CD14-positive monocyte (primary cell): ENCODE measurements at places on chromosomes 2 and 18. TPM values are rescaled to one million over a fixed set of nuclear protein-coding genes. Genes with fewer than 3 reads are reported as not detected.

The METAP1D gene
- polyA plus RNA-seq: 0.37 TPM

The CACNB4 gene
- polyA plus RNA-seq: 0.44 TPM

The IL36B gene
- polyA plus RNA-seq: not detected

The DSG2 gene
- polyA plus RNA-seq: not detected

The IL1RL2 gene
- polyA plus RNA-seq: 0.10 and 1.5 TPM in 2 replicates

The PID1 gene
- polyA plus RNA-seq: 117 TPM

The PRKCE gene
- polyA plus RNA-seq: 1.3 TPM

The UGT1A10 gene
- polyA plus RNA-seq: not detected

The UGT1A4 gene
- not detected for polyA plus RNA-seq

The TMEM182 gene
- polyA plus RNA-seq: 0.23 and 0.28 TPM in 2 replicates

The UGT1A3 gene
- not detected for polyA plus RNA-seq

- DNase-seq: no peak
Observed at GRCh38 chr2:118643294-118643693, 204.2 kb downstream of the EN1 start.

- DNase-seq: no peak
Observed at GRCh38 chr2:200452377-200452776, 57.5 kb downstream of the KCTD18 start.

DNA sequence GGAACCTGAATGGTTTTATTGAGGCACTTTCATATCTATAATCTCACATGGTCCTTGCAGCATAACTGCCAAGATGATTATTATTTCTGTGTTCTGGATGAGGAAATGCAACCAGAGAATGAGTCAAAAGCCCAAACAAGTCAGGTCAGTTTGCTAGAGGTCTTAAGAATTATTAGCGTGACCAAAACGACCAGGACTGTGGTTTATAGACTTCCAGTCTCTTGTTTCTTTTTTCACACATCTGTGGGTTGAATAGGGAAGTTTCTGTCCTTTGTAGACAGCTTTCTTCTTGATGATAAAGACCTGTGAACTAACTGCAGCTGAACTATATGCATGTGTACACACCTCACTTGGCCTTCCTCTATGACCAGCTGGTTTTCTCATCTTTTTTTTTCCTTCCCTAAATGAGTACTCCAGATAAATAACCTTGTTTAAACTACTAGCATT, 13.9 kb downstream of the ADAM23 start:
- DNase-seq: no peak

DNA sequence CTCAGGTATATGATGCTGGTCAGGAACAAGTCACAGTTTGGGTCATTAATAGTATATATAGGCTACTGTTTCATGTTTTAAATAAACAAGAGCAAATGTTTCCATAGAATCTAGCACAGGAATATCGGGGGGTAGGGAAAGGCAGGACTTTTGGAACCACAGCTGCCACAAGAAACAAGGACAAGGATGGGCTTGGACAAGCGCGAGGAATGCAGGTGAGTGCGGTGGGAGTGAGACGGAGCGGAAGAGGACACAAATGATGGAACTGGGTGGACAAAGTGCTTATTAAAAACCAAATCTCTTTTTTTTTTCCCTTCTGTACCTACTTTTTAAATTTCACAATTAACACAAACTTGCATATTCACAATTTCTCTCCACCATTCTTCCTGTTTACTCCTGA, 49.1 kb downstream of the SNORC start:
- no peak for DNase-seq

DNA sequence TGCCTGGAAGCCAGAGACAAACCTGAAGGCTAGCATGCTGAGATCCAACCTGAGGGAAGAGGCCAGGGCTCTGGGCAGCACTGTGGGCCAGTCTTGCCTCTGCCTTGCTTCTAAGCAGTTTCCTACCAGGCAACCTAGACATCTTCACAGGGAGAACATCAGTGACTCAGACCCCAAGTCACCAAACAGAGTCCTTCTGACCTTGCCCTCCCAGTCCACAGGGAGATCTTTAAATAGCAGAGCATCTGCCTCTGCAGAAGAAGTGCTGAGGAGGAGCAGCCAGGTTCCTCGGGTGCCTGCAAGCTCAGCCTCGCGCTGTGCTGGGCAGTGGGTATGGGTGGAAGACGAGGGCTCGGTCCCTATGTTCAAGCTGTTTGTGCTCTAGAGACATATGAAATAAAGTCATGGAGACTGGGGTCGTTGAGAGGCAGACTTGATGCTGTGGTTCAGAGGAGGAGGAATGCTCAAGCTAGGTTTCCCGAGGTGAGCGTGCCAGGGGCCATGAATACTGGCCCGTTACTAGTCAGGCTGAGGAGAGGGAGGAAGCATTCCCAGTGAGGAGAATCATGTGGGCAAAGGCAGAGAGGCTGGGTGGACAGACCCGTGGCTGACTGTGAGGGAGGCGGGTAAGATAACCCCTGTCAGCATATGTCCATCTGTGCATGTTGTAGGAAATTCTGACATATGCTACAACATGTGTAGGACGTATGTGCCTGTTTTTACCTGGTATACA, 66.5 kb downstream of the BOLA3 start:
- DNase-seq: no peak

DNA sequence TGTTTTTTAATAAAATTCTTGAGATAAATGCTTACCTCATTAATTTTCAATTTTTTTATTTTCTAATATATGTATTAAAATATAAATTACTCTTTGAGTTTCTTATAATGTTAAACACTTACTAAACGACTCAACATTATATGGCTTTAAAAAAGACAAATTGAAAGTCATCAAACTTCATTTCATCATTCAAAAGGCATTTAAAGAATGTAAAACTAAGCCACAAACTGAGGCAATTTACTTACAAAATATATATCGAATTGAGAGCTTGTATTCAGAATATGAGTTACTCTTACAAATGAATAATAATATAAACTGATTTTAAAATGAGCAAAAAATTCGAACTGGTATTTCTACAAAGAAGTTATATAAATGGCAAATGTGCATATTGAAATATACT, 1262.2 kb upstream of the PIK3C3 start:
- DNase-seq: no peak

DNA sequence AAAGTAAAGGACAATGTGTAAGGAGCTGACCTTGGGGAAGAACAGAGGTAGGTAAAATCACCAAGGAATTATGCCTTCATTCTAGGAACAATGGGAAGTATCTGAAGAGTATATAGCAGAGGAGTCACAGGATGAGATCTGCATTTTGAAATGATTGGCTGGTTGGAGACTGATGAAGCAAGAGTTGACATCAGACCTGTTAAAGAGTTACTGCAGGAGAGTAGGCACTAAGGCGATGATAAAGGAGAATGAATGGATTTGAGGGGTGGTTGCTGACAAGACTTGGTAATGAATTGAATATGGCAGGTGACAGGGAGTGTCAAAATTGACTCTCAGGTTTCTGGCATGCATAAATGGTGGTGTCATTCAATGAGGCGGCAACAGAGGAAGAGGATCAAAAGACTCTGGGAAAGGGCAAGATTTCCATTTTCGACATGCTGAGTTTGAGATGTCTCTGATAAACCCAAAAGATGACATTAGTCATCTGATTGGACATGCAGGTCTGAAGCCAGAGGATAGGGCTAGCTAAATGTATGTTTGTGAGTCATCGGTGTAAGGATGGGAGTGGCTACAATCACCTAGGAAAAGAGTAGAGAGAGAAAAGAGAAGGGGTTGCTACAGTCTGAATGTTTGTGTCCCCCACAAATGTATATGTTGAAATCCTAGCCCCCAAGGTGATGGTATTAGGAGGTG, 236.5 kb downstream of the DYM start:
- DNase-seq: peak; percentile 15

- DNase-seq: no peak
Observed at GRCh38 chr2:232607011-232607410, 26.4 kb upstream of the EFHD1 start.

DNA sequence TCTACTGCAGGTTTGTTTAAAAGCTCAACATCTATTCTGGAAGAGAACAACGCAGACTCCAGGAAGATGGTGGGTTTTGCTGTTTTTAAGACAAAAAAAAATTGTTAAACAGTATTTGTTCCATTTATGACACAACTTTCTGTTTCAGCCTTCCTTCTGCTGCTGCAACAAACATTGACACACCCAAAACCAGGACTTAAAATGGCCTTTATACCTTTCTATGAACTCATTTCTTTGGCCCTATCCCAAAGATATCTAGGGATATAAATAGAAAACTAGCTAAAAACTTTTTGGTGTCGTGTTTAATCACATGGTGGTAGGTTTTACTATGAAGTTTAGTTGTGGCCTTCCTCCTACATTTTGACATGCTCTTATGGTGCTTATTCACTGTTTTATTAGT, 964 bp upstream of the GALNT3 start:
- DNase-seq: peak; percentile 23

- DNase-seq: no peak
Observed at GRCh38 chr2:177318613-177319012, 54.1 kb upstream of the NFE2L2 start.

- no peak for DNase-seq
Observed at GRCh38 chr18:45116116-45116515, 435.4 kb downstream of the SETBP1 start.

GRCh38 chr2:171531836-171532450, 9.7 kb downstream of the CYBRD1 start:
- no peak for DNase-seq

DNA sequence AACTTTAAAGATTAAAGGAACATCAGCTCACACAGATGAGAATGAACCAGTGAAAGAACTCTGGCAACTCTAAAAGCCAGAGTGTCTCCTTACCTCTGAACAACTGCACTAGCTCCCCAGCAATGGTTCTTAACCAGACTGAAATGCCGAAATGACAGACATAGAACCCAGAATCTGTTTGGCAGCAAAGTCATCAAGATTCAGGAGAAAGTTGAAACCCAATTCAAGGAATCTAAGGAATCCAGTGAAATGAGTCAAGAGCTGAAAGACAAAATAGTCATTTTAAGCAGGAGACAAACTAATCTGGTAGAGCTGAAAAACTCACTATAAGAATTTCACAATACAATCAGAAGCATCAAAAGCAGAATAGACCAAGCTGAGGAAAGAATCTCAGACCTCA, 72.0 kb downstream of the STRADB start:
- DNase-seq: no peak

DNA sequence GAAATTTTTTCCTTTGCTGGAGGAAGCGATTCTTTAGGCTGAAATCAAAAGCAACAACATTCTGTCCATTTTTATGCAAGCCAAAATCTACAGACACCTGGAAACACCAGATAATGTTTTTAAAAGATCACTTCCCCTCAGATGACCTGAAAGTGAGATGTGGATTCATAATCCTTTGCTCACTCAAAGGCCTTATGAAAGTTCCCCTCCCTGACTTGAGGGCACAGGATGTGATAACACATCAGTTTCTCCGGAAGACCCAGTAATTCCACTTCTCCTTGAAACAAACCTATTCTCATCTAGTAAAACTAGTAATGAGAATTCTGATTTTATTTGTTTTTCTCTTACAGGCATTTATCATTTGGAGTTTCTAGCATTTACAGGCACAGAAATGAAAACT, 218.3 kb upstream of the RND3 start:
- DNase-seq: no peak

DNA sequence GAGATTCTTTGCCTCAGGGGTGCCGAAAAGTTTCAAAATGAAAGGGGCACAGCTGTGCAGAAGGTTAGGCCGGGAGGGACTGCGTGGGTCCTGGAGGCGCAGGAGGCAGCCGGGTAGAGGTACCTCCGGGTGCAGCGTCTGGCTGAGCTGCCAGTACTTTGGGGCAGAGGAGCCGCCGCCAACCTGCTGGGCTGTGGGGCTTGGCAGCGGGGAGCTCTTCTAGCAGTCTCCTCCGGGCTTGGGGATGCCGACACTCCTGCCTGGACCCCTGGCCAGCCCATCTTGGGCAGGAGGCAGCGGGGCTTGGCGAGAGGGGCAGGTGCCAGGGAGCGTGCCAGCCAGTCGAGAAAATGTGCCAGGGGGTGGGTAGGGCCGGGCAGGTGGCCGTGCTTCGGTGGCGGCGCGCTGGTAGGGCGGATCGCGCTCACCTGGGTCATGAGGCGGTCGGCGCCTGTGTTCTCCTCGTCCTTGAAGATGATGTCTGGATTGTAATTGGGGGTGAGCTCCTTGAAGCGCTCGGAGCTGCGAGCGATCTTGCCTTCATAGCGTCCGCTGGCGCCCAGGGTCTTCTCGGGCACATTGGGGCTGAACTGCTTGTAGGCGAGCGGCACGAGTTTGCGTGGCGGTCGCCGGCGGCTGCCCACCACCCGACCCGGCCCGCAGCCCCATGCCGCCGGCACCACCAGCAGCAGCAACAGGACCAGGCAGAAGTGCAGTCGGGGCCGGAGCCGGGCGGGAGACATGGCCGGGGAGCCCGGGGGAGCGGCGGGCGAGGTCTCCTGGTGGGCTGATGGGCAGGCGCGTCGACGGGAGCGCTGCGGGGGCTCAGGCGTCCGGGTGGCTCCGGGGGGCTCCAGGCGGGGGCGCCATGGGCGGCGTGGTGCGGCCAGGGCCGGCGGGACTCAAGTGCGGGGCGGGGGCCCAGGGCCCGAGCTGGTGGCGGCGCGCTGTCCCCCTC, 717 bp downstream of the IHH start:
- no peak for DNase-seq

DNA sequence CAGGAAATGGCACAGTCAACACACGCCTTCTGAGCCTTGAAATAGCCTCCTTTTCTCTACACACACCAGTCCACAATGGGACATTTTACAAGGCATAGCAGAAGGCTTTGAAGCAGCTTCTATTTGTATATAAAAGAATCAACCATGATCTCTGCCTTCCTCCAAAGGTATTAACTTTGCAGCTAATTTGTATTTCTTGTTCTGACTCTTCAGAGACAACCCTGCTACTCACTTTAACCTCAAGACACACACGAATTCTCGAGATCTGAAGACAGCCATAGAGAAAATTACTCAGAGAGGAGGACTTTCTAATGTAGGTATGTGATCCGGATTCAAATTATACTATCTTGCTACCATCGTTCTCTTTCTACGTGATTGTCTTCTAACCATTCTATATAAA, 104.6 kb downstream of the VIT start:
- DNase-seq: no peak

DNA sequence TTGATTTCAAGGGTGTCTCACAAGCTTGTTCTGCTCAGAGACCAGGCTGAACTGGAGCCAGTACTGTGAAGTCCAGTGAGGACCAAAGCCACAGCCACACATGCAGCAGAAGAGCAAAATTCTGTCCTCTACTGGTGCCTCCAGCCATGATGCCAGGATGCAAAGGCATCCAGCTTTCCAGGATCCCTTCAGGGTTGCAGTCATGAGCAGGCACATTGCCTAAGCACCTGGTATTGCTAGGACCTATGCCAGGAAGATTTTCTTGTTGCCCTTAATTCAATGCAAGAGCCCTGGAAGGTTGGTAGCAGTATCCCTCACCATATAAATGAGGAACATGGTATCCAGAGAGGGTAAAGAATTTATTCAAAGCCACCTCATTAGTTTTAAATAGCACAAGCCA, 78.9 kb upstream of the CYRIA start:
- DNase-seq: no peak
